Activated T-helper 2 cell treated with anti-CD3 and anti-CD28 coated beads, Interferon-gamma antibody, Interleukin-2, Interleukin-4, amounts not matched to agents 10 μg/mL and 5 μg/mL and 100 μg/mL, durations not matched to agents 14 hours and 24 hours and 36 hours (primary cell): ENCODE measurements at places on chromosomes 7 and 10. TPM values are rescaled to one million over a fixed set of nuclear protein-coding genes. Genes with fewer than 3 reads are reported as not detected.
A peak's percentile ranks its signal among the peaks of the same experiment; 100 is the strongest.

GRCh38 chr10:128537834-128538330, 411.7 kb upstream of the MKI67 start:
- DNase-seq, result no peak
- no peak overlapping the region for H3K27ac ChIP-seq
- peaks cover 44% of the 10 kb centered on the region for H3K27me3 ChIP-seq
- H3K36me3 ChIP-seq, result no peaks in the 10 kb centered on the region
- no peak overlapping the region for H3K4me3 ChIP-seq

DNA sequence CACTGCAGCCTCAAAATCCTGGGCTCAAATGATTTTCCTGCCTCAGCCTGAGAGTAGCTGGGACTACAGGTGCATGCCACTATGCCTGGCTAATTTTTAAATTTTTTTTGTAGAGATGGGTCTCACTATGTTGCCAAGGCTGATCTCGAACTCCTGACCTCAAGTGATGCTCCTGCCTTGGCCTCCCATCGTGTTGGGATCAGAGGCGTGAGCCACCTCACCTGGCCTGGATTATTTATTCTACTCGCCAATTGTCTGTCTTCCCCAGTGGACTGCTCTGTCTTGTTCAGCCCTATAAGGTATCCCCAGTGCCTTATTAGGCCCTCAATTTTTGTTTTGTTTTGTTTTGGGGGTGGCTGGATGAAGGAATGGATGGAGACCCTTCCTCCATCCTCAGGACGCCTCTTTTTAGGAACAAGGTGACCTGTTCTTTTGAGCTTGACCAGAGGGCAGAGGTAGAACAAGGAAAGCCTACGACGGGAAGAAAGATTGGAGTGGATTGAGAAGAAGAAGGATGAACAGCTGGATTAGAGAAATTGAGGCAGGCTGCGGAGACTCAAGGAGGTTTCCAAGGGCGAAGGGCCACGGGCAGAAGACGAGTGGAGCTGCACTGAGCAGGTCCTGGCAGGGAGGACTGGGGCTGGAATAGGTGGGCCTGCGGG, 541 bp upstream of the DENND10 start:
- H3K4me3 ChIP-seq, result peak overlapping the region; percentile 77
- DNase-seq, result no peak
- no peaks in the 10 kb centered on the region for H3K27me3 ChIP-seq

DNA sequence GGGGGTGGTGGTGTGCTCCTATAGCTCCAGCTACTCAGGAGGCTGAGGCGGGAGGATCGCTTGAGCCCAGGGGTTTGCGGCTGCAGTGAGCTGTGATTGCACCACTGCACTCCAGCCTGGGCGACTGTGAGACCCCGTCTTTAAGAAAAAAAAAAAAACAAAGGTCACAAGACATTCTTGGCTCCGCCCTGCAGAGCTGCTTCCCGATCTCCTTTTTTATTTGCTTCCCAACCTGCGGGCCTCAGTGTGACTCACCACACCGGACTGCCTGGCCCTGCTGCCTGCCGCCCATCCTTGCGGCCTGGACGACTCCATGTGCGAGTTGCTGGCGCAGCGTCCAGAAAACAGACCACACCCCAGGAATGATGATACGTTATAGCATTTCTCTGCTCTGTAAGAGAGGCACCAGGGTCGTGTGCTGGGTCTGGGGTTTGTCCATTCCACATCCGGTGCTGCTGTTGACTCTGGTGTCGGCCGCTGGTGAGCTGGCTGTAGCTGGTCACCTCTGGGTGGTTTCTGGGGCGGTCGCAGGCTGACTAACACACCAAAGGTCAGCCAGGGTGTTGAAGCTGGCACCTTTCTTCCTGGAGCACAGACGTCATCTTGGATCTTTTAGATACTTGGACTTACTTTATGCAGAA, 123.6 kb downstream of the TCF7L2 start:
- H3K36me3 ChIP-seq, result no peaks in the 10 kb centered on the region
- no peak overlapping the region for H3K27ac ChIP-seq
- H3K4me1 ChIP-seq, result no peaks in the 10 kb centered on the region

GRCh38 chr7:139560678-139561077, 37.2 kb downstream of the CLEC2L start:
- H3K4me1 ChIP-seq, result no peaks in the 10 kb centered on the region
- peaks cover 9% of the 10 kb centered on the region for H3K27me3 ChIP-seq
- no peaks in the 10 kb centered on the region for H3K36me3 ChIP-seq
- no peak overlapping the region for H3K27ac ChIP-seq

DNA sequence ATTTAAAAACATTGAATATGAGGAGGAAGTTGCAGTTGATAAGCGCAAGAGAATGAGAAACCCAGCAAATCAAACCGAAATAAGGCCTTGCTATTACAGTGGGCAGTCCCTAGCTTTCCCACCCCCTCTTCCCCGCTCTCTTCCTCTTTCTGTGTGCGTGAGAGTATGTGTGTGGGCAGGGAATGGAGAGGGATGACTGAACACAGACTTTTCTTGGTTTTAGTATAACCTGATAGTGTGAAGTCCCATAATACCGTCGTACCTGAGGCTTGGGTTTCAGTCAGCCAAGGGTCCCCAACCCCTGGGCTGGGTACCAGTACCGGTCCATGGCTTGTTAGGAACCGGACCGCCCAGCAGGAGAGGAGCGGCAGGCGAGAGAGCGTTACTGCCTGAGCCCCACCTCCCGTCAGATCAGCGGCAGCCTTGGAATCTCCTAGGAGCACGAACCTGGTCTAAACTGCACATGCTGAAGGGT, 255.3 kb downstream of the CELF2 start:
- H3K27ac ChIP-seq, result peak overlapping the region; percentile 89
- peaks cover 63% of the 10 kb centered on the region for H3K4me1 ChIP-seq
- H3K4me3 ChIP-seq, result no peak overlapping the region
- peaks cover 95% of the 10 kb centered on the region for H3K36me3 ChIP-seq

DNA sequence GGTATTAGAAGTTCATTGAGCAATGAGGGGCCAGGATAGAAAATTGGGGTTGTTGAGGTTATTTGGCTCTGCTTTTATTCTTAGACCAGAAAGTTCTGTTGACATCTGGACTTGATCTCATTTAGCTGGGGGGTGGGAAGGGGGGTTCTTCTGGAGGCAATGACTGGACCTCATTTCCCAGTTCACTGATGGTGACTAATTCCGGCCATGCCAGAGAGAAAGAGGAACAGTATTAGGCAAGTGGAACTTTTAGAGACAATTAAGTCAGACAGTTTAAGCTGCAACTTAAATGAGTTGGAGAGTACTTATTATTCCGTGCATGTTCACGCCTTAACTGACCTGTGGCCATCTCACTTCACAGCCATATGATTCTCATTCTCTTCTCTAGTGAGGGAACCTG, 512.5 kb downstream of the REEP3 start:
- H3K4me3 ChIP-seq, result no peak overlapping the region
- no peaks in the 10 kb centered on the region for H3K36me3 ChIP-seq
- H3K4me1 ChIP-seq, result no peaks in the 10 kb centered on the region
- no peak overlapping the region for H3K27ac ChIP-seq
- no peak for DNase-seq

DNA sequence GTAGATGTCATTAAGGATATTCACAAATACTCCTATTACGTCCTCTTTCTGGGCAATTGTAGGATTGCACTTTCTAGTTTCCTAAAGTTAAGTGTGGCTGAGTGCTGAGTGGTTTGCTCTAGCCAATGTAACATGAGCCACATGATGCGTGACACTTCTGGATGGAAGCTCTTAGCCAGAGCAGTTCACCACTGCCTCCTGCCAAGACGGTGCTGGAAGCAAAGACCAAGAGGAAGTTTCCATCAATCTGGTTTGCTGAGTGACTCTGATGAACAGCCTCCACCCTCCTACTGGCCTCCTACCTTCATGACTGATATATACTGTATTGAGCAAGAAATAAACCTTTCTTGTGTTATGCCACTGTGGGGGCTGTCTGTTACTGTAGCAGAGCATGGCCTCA, 318.1 kb downstream of the KCNMA1 start:
- H3K4me3 ChIP-seq, result no peak overlapping the region
- H3K4me1 ChIP-seq, result no peaks in the 10 kb centered on the region
- H3K27me3 ChIP-seq, result no peaks in the 10 kb centered on the region

DNA sequence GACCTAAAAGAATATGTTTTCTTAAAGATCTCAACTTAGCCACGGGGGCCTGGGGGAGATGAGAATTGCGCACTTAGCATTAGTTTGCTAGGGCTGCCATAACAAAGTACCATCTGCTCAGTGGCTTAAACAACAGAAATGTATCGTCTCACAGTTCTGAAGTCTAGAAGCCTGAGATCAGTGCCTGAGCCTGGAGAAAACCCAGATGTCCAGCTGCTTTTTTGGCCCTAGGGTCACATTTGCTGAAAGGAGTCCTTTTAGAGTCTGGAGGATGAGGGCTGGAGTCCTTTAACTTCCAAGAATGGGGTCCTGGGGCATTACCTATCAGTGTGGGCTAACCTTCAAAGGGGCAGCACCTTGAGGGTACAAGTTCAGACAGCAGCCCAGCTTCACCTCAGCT, 48.2 kb downstream of the SMURF1 start:
- DNase-seq, result no peak
- H3K4me1 ChIP-seq, result peaks cover 12% of the 10 kb centered on the region
- no peaks in the 10 kb centered on the region for H3K27me3 ChIP-seq
- no peak overlapping the region for H3K27ac ChIP-seq
- peaks cover 30% of the 10 kb centered on the region for H3K36me3 ChIP-seq

- H3K4me1 ChIP-seq, result peaks cover 20% of the 10 kb centered on the region
- no peak for DNase-seq
- no peak overlapping the region for H3K27ac ChIP-seq
- H3K4me3 ChIP-seq, result no peak overlapping the region
Measured at GRCh38 chr10:1035201-1035600, 9.5 kb upstream of the IDI2 start.

GRCh38 chr7:100719523-100720278, 567 bp upstream of the EPO start:
- H3K4me1 ChIP-seq, result no peaks in the 10 kb centered on the region
- no peak overlapping the region for H3K4me3 ChIP-seq
- no peak overlapping the region for H3K27ac ChIP-seq
- no peak for DNase-seq
- no peaks in the 10 kb centered on the region for H3K36me3 ChIP-seq
- H3K27me3 ChIP-seq, result peaks cover 44% of the 10 kb centered on the region

DNA sequence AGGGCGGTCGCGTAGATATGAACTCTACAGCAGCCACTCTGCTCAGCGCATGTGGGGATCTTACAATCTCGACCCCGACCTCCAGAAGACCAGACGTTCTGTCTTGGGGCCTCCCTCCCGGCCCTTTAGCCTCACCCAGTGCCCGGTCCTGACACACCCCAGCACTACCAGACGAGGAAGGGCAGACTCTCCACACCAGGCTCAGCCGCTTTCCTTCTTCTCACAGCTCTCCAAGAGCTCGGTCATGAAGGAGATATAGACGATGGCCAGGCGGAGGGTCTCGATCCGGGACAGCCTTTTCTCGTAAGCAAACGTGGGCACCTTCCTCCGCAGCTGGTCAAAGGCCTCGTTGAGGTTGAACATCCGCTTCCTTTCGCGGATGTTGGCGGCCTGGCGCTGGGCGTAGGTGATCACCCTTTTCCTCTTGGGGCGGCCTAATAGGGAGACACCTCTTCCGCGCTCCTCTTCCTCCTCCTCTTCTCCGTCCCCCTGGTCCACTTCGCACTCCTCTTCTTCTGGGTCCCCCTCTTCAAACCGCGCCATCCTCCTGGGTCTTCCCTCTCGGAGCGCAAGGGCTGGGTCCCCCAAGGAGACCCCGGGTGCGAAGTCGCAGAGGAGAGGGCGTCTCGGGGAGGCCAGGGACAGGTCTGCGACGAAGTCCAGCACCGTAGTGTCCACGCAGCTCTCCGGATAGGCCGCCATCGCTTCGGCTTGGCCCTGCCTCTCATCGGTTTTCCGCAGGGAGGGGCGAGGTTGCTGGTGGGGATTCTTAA, at the start of gene FERD3L:
FERD3L (minus strand) TSS at position 761 of the 773 bp plus-strand sequence; CDS start at position 702, 59 bp downstream.
- no peak within 1 kb of the TSS for H3K4me3 ChIP-seq
- H3K36me3 ChIP-seq, result no peaks in the 10 kb centered on the region
- no peak within 1 kb of the TSS for H3K27ac ChIP-seq
- no peak for DNase-seq
- H3K4me1 ChIP-seq, result no peaks in the 10 kb centered on the region
- peaks cover 43% of the 10 kb centered on the region for H3K27me3 ChIP-seq

GRCh38 chr7:138662991-138663320, 38.2 kb downstream of the SVOPL start:
- H3K36me3 ChIP-seq, result no peaks in the 10 kb centered on the region
- H3K27me3 ChIP-seq, result peaks cover 48% of the 10 kb centered on the region
- H3K27ac ChIP-seq, result no peak overlapping the region
- H3K4me1 ChIP-seq, result peaks cover 19% of the 10 kb centered on the region

Gene SLC18A3
- 0.18 and 0.32 TPM in 2 replicates for total RNA-seq

Gene BICC1
- total RNA-seq, result 0.11 and 0.21 TPM in 2 replicates

Gene KLF14
- total RNA-seq, result not detected in 2 replicates

Gene OGDHL
- total RNA-seq, result 3.7 and 3.9 TPM in 2 replicates

Gene PRKCQ
- total RNA-seq, result 40.0 and 40.8 TPM in 2 replicates

Gene HOXA1
- 0.11 and 0.16 TPM in 2 replicates for total RNA-seq

Gene NKX2-3
- total RNA-seq, result not detected in 2 replicates
